ENCODE measurements at places on chromosomes 1 and 21.
A peak's percentile ranks its signal among the peaks of the same experiment; 100 is the strongest.

DNA sequence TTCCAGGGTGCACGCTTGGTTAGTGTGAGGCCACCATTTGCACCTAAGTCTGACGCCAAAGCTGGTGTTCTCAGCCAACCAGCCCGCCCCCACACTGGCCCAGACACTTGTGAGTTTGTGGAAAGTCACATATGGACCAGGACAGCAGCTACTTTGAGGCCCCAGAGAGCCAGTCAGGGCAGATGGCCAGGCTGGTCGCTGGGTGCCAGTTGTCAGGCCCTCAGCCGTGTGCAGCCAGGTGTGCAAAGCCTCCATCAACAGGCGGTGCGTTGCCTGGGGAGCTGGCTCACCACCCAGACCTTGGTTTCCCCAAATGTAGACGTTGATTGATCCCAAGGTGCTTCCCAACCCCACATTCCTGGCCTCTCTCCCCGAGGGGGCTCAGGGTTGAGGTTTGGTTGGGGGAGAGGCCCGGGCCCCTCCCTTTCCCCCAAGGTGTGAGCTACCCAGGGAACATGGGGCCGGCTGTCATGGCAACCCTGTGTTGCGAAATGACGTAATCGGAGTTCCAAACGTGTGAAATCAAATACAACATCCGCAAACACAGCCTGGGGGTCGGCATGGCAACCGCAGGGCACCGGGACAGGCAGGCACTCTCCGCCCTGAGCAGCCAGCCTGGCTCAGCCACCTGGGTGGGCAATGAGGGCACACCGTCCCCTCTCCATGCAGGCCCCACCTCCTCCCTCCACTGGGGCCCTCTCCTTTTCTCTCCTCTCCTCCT lies 42.2 kb upstream of the WNT4 start:
- DNase-seq = no peak

- peak; percentile 51 for DNase-seq
These were observed 50.4 kb upstream of the RIPK4 start for GRCh38 chr21:41817228-41817627.

GRCh38 chr1:51861669-51862068 lies 16.9 kb downstream of the NRDC start:
- no peak for DNase-seq

DNA sequence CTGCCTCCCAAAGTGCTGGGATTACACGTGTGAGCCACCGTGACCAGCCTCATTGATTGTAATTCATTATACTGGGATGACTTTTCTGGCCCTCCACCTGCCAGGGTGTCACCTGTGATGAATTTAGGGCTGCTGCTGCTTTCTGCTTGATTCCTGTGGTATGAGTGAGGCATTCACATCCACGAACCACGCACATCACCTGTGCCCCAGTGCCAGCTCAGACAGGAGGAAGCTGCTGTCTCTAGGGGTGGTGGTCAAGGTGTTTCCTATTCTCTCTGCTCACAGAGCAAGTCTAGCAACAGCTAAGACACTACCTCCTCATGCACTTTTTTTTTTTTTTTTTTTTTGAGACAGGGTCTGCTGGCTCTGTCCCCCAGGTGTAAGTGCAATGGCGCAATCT lies 12.3 kb upstream of the LDLRAD2 start:
- no peak for DNase-seq

GRCh38 chr1:234893725-234894630 lies 234.7 kb downstream of the TOMM20 start:
- no peak for DNase-seq

GRCh38 chr1:79235301-79236002 lies 228.9 kb upstream of the ADGRL4 start:
- DNase-seq = no peak

GRCh38 chr1:26016953-26017545 lies 4.5 kb upstream of the EXTL1 start:
- DNase-seq = no peak

DNA sequence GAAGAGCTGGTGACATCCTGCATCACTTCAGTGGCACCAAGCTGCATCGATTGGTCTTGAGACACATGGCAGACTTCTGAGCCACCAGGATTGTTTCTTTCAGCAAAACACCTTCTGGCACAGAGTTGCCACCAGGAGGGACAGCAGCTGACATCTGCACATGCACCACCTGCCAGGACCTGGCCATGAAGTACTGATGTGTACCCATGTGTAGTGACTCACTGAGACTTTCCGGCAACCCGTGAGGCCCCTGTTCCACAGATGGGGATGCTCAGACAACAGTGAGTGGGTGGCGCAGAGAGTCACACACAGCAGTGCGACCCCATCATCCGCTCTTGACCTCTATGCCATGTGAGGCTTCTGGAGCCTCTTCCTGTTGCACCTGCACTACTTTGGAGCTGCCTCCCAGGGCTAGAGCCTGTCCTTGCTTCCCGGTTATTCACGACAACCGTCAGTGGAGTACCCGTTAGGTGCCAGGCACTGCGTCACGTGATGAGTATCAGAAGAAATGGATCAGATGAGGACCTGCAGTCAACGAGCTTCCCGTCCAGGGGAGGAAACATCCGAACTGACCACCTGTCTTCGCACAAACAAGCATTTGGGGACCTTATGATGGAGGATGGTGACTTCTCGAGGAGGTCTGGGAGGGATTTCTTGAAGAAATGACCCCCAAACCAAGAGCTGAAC lies 80.5 kb upstream of the VAMP3 start:
- no peak for DNase-seq

GRCh38 chr1:233957691-233958090 lies 53.2 kb downstream of the SLC35F3 start:
- DNase-seq = no peak
